ENCODE measurements at places on chromosomes 12 and 14. TPM values are rescaled to one million over a fixed set of nuclear protein-coding genes. Genes with fewer than 3 reads are reported as not detected.

Gene CDC42BPB
- 50.3 TPM for total RNA-seq

Gene GRIP1
- total RNA-seq, result not detected

Gene APOF
- not detected for total RNA-seq

Gene AKAP6
- 0.15 TPM for total RNA-seq

Gene KRT2
- total RNA-seq, result not detected

Gene SFSWAP
- total RNA-seq, result 19.8 TPM

Gene ATL1
- 3.7 TPM for total RNA-seq

Gene KCNJ8
- 1.6 TPM for total RNA-seq

Gene TPPP2
- not detected for total RNA-seq

Gene CEP83
- total RNA-seq, result 8.1 TPM

Gene CD4
- total RNA-seq, result 5.2 TPM

Gene STAT2
- total RNA-seq, result 79.9 TPM

Gene RPGRIP1
- not detected for total RNA-seq

Gene GDF11
- 14.3 TPM for total RNA-seq

Gene OAS1
- not detected for total RNA-seq

Gene CMTM5
- 0.89 TPM for total RNA-seq

Gene CCDC196
- not detected for total RNA-seq

Gene FOXM1
- 71.1 TPM for total RNA-seq

Gene C14orf132
- total RNA-seq, result 12.4 TPM

Gene MAP1LC3B2
- 0.17 TPM for total RNA-seq

Gene INSM2
- not detected for total RNA-seq

Gene TCL1A
- total RNA-seq, result not detected

Gene VRTN
- not detected for total RNA-seq

Gene ARG2
- total RNA-seq, result 2.4 TPM

Gene HAL
- under 0.01 TPM for total RNA-seq

Gene SLC10A1
- not detected for total RNA-seq

Gene GLIPR1L2
- 0.15 TPM for total RNA-seq

Gene MDGA2
- total RNA-seq, result under 0.01 TPM

Gene ASCL1
- not detected for total RNA-seq

Gene GPRC5D
- not detected for total RNA-seq

Gene ARHGEF40
- 31.1 TPM for total RNA-seq

Gene DBX2
- total RNA-seq, result not detected

Gene PSMD9
- 132 TPM for total RNA-seq

Gene VIPAS39
- total RNA-seq, result 21.7 TPM

Gene SMCO2
- total RNA-seq, result not detected

Gene IGFBP6
- total RNA-seq, result 632 TPM

Gene TC2N
- total RNA-seq, result under 0.01 TPM

Gene PTPRR
- total RNA-seq, result not detected

Gene CMA1
- total RNA-seq, result not detected

Gene MLXIP
- 7.7 TPM for total RNA-seq

Gene ENDOU
- not detected for total RNA-seq

Gene EML1
- 11.3 TPM for total RNA-seq

Gene LMNTD1
- 0.30 TPM for total RNA-seq

Gene RIN3
- 7.3 TPM for total RNA-seq

Gene ASPG
- total RNA-seq, result not detected

Gene DEPDC4
- 1.9 TPM for total RNA-seq

Gene NKX2-8
- not detected for total RNA-seq

Measured in bronchus fibroblast of lung (primary cell).